Suppressor macrophage treated with lipopolysaccharide for 1 hour (primary cell): ENCODE measurements at places on chromosomes 1 and 21.

GRCh38 chr1:161374373-161374772 is 6.7 kb upstream of the CFAP126 start:
- peak; percentile 50 for DNase-seq

GRCh38 chr1:205616563-205617293 is 15.1 kb downstream of the ELK4 start:
- DNase-seq: no peak

DNA sequence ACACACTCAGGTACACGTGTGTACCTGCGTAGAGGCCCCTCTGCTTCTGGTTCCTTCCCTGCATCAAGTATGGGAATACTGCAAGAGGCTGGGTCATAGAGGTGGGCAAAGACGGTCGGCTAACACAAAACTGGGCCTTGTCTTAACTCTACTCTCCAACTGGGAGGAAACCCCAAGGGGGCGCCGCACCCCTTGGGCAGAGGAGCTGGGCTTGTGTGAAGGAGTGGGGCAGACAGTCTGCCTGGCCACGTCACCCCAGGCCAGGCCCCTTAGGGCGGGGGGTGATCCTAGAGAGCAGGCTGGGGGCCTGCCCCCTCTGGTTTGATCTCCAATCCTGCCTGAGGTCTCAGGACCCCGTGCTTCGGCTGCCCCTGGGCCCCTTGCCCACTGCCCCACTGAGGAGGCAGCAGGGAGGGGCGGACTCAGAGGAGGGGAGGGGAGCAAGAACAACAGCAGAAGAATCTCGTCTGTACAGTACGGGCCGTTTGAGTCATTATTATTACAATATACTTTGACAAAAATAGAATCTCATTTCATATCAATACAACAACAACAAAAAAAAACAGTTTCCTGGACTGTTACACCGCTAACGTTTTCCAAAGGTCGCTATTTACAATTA is 34.7 kb downstream of the MEF2D start:
- DNase-seq: peak; percentile 32

DNA sequence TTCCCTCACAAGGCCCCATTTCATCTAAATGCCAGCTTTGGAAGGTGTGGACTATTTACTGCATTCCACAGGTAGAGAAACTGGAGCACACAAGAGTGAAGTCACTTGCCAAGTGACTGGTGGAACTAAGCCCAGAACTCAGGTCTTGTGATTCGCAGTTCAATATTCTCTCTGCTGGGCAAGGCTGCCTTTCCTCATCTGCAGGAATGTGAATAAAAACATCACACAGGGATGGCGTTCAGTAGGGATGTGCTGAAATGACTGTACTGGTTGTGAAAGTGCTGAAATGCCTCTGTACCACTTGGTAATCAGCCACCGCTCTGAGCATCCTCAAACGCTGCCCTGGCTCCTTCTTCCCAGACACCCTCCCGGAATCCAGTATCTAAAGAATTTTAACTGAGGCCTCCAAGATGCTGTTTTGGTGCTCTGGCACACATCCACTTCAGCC is 145.6 kb downstream of the HIVEP3 start:
- DNase-seq: no peak

GRCh38 chr1:43512133-43512532 is 18.6 kb upstream of the PTPRF start:
- no peak for DNase-seq

DNA sequence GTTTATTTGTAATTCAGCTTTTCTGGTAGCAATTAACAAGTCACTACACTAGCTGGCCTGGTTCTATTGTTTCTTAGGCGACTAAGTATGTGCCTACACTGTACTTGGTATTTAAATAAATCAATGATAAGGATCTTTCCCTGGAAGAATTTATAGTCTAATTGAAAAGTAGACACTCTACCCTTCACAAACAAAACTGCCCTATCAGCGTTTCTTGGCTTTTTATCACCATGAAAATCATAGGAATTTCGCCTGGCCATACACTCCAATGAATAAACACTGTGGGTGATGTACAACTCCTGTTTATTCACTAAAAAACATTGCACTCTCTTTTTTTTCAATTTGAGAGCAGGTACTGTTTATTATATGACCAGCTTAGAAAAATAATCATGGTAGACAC is 702.9 kb upstream of the ADGRL2 start:
- no peak for DNase-seq

- no peak for DNase-seq
Measured at GRCh38 chr1:191043066-191043465, 565.4 kb upstream of the BRINP3 start.

DNA sequence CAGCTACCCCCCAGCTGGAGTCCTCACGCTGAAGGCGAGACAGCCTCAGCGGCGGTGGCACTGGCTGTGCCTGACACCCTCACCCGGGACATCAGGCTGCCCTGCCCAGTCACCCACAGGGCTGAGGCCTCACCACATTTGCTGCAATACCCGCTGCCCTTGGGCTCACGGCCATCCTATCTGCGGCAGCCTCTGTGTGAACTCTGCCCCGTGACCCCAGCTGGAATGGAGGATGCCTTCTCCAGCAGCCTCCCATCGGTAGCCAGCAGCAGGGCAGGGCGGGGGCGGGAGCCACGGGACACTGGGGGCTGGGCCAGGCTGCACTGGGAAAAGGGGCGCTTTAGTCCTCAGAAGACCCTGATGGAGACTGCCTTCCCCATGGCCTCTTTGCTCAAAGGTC is 112.4 kb upstream of the ZBTB40 start:
- no peak for DNase-seq

- DNase-seq: peak; percentile 84
Measured at GRCh38 chr1:38834937-38835827, 24.4 kb downstream of the RRAGC start.

- DNase-seq: no peak
Measured at GRCh38 chr1:215273838-215274516, 191.4 kb downstream of the KCNK2 start.

- DNase-seq: peak; percentile 21
Measured at GRCh38 chr1:97489834-97490233, 431.0 kb downstream of the DPYD start.

DNA sequence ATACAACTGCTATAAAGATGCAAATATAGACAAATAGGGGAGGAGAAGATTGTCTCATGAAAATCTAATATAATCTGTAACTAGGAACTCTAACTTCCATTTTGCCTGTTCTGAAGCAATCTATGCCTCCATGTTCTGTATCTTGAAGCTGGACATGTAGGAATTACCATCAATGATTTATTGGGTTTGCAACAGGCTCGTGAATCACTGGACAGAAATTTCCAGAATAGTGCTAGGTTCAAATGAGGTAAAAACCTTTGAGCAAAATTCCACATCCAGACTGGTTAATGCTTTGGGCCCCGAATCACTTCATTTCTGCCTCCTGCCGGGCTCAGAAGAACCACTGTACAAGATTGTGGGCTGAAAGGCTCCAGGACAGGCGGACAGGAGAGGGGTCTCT is 110.7 kb upstream of the CTTNBP2NL start:
- DNase-seq: no peak

DNA sequence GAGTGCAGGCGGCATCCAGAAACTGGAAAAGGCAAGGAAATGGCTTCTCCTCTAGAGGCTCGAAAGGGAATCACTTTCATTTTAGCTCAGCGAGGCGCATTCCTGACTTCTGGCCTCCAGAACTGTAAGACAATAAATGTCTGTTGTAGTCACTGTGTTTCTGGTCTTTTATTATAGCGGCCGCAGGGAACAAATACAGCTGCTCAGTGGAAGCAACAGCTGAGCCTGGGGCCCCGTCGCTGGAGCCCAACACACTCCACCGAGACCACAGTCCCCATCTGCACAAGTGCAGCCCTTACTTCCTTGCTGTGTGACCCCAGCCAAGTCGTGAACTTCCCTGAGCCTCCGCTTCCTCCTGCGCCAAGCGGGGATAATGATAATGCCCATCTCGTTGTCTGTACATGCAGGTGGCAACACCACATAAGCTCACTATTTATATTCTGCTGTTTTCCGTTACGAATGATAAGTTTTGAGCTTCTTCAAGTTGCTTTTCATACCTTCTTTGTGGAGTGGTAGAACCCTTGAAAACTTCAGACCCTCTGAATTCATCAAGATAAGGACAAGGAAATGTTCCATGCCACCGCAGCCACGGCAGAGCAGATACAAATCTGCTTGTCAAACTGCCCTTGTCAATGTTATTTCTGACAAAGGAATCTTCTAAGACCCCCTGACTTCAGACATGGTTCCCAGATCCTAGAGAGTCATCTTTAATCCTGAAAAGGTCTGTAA is 3.2 kb upstream of the LAPTM5 start:
- DNase-seq: no peak
